Stimulated activated CD4-positive, alpha-beta T cell treated with anti-CD3 and anti-CD28 coated beads, Interleukin-4, amount 100 ng/mL, for 48 hours (primary cell): ENCODE measurements at places on chromosomes 1 and 21.

- DNase-seq: no peak
Observed at GRCh38 chr1:7795406-7795805, 11.3 kb downstream of the PER3 start.

GRCh38 chr1:208682664-208683013 is 438.5 kb upstream of the PLXNA2 start:
- no peak for DNase-seq

- no peak for DNase-seq
Observed at GRCh38 chr1:4689941-4690635, 35.7 kb downstream of the AJAP1 start.

GRCh38 chr1:41274752-41275545 is 32.8 kb upstream of the SCMH1 start:
- DNase-seq: no peak

DNA sequence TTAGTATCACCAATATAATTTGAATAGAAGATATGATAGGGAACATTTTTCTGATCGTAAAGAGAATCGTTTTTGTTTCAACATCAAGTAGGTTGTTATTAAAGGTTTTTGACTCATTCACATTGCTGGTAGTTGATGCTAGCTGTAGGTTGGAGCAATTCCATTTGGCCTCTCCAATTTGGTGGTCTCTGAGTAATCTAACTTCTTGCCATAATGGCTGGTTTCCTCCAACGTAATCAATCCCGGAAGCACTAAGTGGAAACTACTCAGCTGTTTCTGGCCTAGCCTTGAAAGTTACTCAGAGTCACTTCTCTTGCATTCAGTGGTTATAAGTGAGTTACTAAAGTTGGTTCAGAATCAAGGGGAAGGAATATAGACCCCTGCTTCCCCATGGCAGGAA is 26.0 kb downstream of the RCOR3 start:
- no peak for DNase-seq

DNA sequence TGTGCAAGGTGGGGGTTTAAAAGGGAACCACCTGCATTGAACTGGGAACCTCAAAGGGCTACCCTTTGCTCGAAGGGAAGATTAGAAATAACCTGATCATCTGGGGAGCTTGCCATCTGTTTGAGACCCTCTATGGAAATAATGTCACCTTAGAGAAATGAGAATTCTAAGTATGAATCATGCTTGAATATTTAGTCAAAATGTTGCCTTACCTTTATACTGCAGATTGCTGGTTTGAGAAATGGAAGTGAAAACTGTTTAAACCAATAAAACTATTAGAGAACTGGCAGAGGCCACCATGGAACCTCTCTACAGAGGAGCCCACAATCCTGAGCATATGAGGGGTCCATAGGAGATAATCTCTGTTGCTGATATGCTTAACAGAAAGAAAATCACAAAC is 131.2 kb upstream of the FAM78B start:
- no peak for DNase-seq

- DNase-seq: no peak
Observed at GRCh38 chr1:204988196-204988595, 54.8 kb upstream of the CNTN2 start.

GRCh38 chr1:182783068-182783467 is 6.5 kb upstream of the NPL start:
- DNase-seq: no peak

- DNase-seq: no peak
Observed at GRCh38 chr21:21232320-21232719, 234.1 kb downstream of the NCAM2 start.

DNA sequence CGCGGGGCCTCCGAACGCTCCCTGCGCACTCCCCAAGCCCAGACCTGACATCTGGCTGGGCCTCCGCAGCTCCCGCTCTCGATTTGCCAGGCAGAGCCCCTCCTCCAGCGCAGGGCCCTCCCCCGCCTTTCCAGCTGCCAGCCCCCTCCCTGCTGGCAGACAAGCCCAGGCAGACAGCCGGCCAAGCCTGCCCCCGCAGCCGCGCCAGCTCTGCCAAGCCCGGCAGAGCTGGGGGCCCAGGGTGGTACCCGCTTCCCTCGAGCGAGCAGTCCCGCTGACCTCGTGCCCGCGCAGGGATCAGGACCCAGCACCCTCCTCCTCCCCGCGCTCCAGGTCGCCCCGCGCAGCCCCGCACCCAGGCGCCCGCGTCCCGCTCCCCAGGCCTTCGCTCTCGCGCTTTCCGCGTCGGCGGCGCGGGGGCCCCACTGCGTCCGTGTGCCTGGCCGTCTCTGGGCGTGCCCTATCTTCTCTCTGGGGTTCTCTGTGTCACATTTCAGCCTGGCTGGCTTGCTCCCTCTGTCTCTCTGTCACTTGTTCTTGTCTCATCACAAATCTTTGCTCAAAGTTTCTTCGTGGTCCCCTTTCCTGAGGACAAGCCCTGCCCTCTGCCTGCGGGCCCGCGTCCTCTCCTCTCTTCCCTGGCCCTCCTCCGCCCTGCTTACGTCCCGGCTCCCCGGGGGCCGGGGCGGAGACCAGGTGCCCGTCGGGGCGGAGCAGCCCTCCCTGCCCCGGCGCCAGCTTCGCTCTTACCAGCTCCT is 580 bp downstream of the INKA2 start:
- peak; percentile 22 for DNase-seq

DNA sequence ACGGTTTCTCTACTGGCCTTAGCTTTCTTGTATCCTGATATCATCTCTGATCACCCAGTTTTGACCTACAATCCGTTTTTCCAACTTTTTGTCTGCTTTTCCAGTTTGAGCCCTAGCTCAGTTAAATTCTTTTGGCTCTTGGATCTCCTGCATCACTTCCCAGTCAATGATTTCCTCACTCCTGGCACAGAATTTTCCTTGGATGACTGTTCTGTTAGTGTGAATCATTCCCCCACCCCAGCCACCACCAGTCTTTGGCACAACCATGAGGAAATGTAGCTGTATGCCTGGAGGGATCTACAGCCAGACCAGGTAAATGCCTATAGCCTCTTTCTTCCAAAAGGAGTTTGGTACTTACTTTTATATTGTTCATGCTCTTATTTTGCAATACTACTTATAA is 187.2 kb upstream of the PTGFR start:
- DNase-seq: no peak

DNA sequence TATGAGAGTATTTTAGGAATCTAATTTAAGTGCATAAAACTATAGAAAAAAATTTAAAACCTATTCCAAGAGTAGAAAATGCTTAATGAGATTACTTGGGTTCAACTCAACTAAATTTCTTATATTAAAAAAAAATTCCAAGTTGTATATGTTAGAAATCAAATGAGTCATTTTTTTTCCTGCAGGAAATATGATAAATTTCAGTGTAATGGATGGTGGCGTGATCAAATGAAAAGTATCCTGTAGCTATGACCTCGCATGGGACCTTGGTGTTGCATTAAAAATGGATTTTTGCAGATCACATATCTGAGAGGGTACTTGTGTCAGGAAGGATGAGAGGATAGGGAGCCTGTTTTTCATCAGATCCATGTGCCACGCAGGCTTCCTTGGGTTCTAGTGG is 17.9 kb downstream of the ATP5PO start:
- DNase-seq: no peak

GRCh38 chr1:54465351-54465811 is 59.2 kb upstream of the SSBP3 start:
- DNase-seq: no peak

DNA sequence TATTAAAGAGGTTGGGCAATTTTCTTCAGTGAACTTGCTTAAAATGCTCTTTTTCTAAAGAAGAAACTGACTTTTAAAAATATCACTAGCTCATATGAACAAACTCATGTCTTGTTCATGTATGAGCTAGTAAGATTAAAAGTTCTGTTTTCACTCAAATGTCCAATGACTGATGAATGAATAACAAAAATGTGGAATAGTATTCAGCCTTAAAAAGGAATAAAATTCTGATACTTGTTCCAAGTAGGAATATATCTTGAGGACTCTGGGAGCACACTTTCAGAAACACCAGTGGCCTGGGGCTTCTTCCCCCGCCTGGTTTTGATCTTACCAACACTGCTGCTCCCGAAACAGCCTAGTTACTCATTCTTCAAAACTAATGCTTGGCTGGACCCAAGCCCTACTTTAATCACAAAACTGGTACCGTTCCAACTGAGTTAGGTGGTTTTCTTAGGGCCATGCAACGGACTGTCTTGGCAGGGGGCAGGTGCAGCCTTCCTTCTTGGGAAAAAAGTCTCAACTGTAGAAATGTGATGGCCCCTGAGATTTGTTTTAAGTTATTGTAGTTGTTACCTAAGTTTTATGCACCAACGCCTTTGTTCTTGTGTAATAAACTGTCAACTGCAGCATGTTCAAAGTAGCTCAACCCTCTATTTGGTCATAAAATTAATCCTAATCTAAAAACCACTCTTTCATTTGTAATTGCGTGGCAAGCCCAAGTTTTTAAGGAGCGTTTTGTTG is 116.0 kb downstream of the ETS2 start:
- no peak for DNase-seq

GRCh38 chr1:157702308-157702825 is 1.8 kb upstream of the FCRL3 start:
- no peak for DNase-seq

- DNase-seq: no peak
Observed at GRCh38 chr1:232248276-232248820, 381.6 kb downstream of the SIPA1L2 start.

- DNase-seq: peak; percentile 30
Observed at GRCh38 chr1:241639623-241640148, 483 bp downstream of the CHML start.

GRCh38 chr1:40838045-40838979 is 23.9 kb downstream of the CITED4 start:
- no peak for DNase-seq

DNA sequence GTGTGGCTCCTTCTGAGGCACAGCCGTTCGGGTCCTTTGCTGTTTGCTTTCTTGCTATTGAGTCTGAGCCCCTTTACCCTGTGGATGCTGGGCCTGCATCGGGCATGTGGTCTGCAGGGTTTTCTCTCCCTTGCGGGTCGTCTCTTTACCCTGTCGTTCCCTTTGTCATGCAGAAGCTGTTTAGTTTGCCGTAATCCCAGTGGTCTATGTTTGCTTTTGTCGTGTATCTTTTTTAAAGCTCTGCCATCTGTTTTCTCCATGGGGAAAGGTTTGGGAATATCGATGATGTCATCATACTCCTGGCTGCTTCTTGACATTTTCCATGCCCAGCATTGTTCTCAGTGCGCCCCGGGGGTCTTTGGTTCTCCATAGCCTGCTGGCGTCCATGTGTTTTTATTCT is 68.2 kb downstream of the AGPAT3 start:
- DNase-seq: no peak

DNA sequence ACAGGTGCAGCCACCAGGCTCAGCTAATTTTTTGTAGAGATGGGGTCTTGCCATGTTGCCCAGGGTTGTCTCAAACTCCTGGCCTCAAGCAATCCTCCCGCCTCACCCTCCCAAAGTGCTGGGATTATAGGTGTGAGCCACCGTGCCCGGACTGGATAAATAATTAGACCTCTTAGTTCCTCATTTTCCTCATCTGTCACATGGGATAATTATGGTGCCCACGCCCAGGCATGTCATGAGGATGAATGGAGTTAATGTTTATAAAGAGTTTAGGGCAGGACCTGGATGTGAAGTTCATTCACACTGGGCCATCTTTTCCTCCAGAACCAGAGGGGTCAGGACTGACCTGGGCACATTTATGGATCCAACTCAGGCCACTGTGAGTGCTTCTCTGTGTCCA is 23.7 kb downstream of the PADI3 start:
- DNase-seq: no peak

GRCh38 chr21:31927689-31928353 is 55.0 kb downstream of the HUNK start:
- DNase-seq: no peak

- DNase-seq: no peak
Observed at GRCh38 chr1:22038036-22038435, 14.5 kb upstream of the CDC42 start.

DNA sequence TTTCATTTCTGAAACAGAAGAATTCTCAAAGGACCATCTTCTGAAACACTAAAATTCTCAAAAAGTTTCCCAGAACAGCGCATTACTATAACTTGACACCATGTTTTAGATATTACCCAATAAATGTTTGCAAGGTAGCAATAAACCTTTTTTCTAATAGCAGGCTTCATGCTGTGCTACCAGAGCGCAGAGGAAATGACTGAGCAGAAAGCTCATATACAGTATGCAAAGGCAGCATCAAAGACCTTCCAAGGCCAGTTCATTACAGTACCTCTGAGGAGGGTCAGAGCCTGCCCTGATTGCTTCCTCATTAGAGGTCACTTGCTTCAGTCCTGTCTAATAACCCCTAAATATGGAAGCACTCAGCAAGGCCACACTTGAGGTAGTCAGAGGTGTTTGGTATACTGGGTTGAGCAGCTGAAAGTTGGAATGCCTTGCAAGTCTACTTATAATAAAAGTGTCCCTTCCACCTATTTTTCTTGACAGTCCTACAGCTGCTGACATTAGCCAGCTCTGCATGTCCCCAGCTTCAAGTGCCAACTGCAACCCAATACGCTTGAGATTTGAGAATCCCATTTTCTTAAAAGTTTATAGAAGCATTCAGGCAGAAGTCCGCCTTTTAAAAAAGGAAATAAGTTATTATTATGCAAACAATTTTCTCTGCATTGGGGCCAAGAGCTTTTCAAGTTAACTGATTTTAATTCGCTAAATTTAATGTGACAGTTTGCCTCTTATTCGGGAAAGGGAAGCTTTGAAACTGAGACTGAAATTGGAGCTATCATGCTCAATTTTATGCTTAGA is 207.2 kb downstream of the ZC3H11B start:
- DNase-seq: no peak
